NCI-H2171 treated with DMSO at 0.1 percent for 48 hours (cell line): ENCODE measurements at places on chromosomes 2 and 18.

DNA sequence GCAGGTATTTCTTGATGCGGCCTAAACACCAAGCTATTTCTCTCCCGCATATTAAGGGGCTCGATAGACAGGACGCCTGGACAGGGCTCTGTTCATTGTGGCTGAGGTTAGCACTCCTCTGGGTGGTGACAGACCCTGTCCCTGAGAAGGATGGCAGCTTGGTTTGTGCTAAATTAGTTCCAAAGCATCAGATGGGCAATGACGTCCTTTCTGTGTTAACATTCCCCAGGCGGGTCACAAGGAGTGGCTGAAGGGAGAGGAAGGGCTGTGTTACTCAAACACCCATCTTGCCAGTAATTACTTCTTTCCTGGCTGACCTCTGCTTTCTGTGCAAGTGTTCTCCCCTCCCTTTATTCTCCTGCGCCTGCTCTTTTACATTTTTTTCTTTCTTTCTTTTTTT, 75.0 kb downstream of the TMEM247 start:
- no peak for DNase-seq

GRCh38 chr2:204664708-204665121, 119.4 kb downstream of the PARD3B start:
- no peak for DNase-seq

DNA sequence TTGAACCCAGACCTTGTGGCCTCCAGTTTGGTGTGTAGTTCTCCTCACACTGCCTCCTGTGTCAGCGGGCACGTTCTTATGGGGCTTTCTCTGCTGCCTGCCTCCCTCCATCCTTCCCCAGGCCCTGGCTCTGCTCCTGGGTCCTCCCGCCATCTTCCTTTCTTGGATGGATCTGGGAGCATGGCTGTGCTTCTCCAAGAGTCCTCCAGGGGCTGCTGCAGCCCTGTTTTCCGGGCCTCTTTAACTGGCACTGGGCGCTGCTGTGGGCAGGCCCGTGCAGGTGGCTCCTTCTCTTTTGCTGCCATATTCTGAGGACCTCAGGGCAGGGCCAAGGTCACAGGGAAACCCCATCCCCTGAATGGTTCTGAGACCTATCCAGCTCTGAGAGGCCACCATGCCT, 17.8 kb downstream of the THNSL2 start:
- DNase-seq = no peak

- no peak for DNase-seq
These were observed 87.2 kb downstream of the ESCO1 start for GRCh38 chr18:21513292-21513691.

GRCh38 chr2:74851191-74851566, 17.3 kb downstream of the HK2 start:
- DNase-seq = no peak

DNA sequence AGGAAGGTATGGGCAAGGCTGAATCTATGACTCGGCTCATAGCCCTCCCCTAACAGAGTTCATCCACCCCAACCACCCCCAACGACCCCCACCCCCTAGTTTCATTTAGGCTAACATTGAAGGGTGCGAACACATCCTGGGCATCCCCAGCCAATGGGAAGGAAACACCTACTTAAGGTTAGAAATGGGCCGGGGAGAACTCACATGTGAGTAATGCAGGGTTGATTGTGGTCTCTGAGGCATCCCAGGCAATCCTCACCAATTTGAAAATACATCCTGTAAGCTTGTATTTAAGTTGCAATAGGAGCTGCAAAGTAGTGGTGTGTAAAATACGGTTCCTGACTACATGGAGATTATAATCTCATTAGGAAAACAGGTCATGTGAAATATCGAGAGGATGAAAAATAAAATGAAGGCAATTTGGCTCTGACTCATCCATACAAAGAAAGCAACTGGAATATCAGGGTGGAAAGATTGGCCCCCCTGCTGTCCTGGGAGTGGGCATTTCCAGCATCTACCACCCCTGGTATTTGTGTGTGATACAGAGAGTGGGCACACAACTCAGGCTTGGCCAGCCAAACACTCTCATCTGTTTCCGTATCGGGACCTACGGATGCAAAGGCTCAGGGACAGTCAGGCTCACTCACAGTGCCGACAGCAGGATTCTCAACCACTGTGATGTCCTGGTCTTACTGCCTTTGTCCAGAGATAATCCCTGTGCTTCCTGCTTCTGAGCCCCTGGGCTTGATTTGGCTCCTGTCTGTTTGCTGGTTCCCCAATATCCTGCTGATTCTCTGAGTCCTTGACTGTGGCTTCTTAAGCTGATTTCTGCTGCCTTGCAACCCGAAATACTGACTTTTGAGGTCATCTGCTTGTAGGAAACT, 90.0 kb upstream of the NCKAP5 start:
- no peak for DNase-seq

DNA sequence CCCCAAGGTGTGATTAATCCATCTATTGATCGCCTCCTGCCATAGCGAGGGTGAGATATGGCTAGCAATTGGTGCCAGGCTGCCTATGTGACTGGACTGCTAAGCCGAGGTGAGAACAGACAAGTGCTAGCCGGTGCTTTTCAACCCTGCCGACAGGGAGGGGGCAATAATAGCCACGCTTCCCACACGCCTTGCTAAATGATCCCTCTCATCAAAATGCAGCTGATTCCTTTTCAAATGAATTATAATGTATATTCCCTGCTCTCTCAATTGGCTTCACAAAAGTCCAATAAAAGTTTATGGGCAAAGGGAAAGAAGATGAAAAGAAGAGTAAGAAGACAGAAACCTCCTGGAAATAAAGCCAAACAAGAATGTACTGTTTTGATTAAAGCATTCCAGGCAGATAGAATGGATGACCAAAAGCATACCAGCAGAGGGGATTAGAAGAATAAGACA, 235.6 kb downstream of the ICOS start:
- DNase-seq = no peak

- DNase-seq = no peak
These were observed 90.2 kb upstream of the ARHGAP28 start for GRCh38 chr18:6639305-6639704.

- DNase-seq = no peak
These were observed 868.7 kb downstream of the BCL11A start for GRCh38 chr2:59684771-59685166.

DNA sequence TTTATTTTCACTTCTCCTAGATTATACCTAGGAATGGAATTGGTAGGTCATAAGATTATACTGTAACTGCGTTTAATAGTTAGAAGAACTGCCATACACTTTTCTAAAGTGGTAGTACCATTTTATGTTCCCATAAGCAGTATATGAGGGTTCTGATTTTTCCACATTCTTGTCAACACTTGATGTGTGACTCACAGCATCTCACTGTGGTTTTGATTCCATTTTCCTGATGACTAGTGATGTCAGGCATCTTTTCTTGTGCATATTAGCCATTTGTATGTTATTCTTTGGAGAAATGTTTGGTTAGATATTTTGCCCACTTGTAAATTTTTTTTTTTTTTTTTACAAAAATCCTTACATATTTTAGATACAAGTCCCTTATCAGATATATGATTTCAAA, 2.3 kb downstream of the DCAF17 start:
- no peak for DNase-seq

DNA sequence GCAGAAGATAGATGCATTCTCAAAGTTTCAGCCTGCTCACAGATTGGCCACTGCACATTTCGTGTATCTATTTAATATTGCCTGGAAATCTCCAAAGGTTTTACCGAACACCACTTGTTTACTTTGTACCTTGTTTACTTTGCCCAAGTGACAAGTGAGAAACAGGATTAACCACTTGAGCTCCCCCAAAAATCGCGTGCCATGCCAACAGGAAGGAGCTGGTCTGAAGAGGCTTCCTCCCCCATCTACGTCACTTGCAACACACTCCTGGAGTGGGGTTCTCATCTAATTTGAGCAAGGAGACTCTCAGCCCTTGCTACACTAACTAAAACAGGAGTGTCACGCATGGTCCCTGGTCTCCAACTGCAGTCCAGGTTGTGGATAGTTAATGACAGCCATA, 212.5 kb upstream of the TMEM200C start:
- DNase-seq = no peak

GRCh38 chr2:30402441-30403182, 44.4 kb upstream of the LCLAT1 start:
- no peak for DNase-seq

DNA sequence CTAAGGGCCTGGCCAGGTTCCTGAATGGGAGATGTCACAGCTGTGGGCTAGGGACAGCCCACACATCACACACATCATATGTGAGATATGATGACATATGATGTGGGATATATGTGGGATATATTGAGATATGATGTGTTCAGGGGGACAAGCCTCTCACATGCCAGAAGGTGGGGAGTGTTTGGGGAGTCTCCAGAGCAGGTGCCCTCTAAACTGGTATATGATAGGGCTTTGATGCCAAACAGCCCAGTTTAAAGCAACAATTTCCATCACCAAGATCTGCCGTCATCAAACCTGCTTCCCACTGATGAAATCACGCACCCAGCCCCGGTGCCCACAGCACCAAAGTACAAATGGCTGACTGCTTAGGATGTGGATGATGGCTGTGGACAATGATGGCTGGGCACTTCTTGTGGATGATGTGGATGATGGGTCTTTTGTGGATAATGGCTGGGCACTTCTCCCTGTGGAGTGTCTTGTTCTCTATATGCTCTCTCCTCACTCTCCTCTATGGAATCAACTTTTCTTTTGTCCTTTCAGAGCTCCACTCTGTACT, 50.9 kb downstream of the FBLN7 start:
- no peak for DNase-seq

DNA sequence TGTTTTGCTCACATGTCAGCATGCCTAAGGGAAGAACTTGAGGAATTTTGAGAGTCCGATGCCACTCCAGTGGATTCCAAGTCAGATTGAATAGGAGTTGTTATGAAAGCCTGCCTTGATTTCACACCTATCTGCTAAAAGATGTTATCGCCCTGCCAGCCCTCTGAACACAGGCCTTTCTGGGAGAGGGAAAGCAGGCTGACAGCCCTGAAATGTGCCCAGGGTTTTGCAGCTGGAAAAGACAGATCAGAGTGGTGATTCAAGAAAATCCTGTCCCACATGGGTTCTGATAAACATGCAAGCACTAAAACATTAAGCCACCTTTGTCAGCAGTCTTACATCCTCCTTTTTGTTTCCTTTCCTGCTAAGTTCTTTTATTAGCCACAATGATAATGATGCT, 1752.9 kb upstream of the CELF4 start:
- no peak for DNase-seq

DNA sequence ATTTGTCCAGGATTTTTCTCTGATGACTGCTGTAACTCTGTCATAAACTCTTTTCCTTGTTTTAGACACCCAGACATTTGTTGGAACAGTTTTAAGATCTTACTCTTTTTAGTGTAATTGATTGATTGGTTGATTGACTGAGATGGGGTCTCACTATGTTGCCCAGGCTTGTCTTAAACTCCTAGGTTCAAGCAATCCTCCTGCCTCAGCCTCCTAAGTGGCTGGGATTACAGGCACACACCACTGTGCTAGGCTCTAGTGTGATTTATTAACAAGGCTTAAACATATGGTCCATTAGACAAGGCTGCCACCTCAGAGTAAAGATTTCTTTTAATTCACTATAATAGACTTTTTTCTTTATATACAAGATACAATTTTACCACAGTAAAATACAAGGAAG, 2.0 kb downstream of the PAIP2B start:
- no peak for DNase-seq

DNA sequence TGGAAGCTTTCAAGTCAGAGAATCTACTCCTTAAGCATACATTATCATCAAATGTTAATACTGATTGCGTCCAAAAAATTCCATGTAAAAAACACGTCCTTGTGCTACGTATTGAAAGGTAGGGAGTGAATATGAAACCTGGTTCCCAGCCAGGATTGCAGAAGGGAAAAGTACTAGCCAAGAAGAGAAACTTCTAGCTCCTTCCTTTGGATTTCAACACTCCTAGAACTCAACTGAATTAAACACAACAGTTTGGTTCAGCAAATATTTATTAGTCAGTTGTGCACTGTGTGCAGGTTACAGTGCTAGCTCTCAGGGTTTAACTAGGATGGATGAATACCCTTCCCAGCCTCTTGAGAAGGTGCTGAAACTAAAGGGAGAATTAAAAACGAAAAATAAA, 33.9 kb upstream of the FHL2 start:
- no peak for DNase-seq

- DNase-seq = no peak
These were observed 565 bp downstream of the SP140 start for GRCh38 chr2:230226051-230226551.
